DMS79 (cell line): ENCODE measurements at places on chromosomes 13 and 19.
A peak's percentile ranks its signal among the peaks of the same experiment; 100 is the strongest.

DNA sequence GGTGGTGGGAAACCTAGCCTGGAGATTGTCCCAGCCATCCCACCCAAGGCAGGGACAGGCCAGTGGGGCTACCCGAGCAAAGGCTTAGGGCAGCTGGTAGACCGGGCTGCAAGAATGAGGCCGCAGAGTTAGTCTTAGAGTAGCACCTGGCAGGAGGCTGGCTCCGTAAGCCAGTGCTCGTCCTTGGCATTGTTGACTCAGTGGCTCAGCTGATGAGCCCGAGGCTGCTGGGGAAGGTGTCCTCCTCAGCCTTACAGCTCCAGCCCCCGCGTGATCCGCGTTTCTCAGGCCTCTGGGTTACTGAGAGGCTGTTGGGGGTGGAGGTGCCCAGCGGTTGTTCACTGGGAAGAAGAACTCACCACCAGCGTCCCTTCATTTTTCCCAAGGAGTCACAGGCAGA, 24.7 kb downstream of the PPP1R37 start:
- DNase-seq = no peak

DNA sequence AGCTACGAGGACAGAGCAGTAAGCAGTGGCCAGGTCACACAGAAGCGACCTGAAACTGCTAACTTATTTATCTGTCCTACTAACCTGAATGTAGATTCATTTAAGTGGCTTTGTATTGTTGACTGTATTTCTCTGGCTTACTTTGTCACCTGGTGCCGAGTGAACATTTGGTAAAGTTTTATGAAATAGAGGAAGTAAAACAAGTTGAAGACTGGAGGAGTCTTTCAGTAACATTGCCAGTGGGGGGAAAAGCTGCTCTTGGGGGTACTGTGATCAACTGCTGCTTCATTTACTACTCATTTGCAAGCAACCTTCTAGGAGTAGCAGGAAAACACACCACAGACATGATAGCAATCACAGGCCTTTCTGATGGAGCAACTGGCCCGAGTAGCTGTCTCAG, 615.0 kb downstream of the FGF9 start:
- DNase-seq = no peak

DNA sequence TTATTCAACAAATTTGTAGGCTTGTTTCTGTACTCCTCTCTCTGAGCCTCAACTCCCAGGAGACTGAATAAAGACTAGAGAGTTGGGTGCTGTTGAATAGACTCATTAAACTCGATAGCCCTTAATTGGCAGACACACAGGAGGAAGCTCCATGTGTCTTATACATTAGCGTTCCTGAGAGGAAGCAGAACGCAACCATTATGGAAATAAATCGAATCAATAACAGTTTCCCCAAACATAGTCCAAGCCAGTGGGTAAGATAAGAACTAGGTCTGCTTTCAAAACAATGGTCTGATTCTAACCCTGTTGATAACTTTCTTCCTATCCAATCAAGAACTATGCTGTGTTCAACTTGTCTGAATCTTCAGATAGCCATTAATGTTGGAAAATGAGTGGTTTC, 118.1 kb upstream of the FNDC3A start:
- no peak for DNase-seq

GRCh38 chr13:79779761-79780160, 298.8 kb downstream of the NDFIP2 start:
- no peak for DNase-seq

DNA sequence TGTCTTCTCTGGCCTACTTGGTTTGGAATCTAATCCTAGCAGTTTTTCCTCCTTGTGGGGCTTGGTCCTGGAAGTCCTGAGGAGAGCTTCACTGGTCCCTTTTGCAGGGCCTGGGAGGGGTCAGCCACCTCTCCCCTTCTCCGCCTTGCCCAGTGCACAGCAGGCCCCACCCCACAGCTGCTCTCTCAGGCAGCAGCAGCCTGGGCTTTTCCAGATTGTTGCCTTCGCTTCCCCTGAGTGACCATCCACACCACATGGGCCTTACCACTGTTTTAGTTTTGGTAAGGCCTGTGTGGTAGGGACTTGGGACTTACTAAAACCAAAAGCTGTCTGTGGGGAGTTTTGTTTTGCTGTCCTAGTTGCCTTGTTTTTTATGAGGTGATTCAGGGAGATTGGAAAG, 11.5 kb downstream of the MPHOSPH8 start:
- no peak for DNase-seq

DNA sequence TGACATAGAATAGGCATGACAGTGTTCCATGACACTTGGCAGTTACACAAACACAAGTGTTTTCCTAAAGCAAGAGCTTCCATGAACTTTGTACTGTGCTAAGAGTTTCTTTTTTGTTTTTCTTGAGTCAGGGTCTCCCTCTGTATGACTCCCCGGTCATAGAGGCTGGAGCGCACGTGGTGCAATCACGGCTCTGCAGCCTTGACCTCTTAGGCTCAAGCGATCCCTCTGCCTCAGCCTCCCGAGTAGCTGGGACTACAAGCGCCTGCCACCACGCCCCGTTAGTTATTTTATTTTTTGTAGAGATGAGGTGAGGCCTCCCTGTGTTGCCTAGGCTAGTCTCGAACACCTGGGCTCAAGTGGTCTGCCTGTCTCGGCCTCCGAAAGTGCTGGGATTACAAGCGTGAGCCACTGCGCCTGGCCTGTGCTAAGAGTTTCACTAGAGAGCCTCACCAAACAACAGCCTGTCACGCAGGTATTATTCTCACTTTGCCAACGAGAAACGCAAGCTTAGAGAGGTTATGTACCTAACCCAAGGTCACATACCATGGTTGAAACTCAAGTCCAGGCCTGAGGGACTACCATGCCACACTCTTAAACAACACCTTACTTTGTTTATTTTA, 355.9 kb downstream of the KLF12 start:
- no peak for DNase-seq

- no peak for DNase-seq
Measured at GRCh38 chr13:98310485-98311199, 133.6 kb upstream of the RNF113B start.

GRCh38 chr13:46526740-46527139, 26.2 kb upstream of the LRCH1 start:
- DNase-seq = peak; percentile 50

- DNase-seq = no peak
Measured at GRCh38 chr13:95874286-95874685, 178.9 kb downstream of the UGGT2 start.

GRCh38 chr13:73816702-73817101, 317.5 kb downstream of the KLF12 start:
- DNase-seq = no peak

DNA sequence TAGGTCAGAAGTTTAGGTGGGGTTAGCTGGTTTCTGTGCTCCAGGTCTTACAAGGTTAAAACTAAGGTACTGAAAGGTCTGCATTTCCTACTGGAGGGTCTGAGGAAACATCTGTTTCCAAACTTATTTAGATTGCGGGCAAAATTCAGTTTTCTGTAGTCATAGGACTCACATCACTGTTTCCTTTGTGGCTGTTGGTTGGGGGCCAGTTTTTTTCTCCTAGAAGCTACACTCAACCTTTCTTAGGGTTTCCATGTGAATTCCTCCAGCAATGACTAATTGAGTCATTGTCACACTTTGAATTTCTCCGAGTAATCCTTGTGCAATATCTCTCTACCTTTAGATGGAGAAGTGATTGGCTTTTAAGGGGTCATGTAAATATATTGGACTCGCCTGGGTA, 773.4 kb upstream of the SLITRK1 start:
- DNase-seq = no peak

- no peak for DNase-seq
Measured at GRCh38 chr19:5397804-5398692, 57.2 kb upstream of the ZNRF4 start.

GRCh38 chr13:77781808-77782207, 84.3 kb downstream of the SLAIN1 start:
- no peak for DNase-seq

GRCh38 chr19:46186101-46186716, 38.2 kb downstream of the IGFL2 start:
- no peak for DNase-seq

GRCh38 chr13:35984776-35985453, 146.3 kb downstream of the DCLK1 start:
- peak; percentile 16 for DNase-seq

DNA sequence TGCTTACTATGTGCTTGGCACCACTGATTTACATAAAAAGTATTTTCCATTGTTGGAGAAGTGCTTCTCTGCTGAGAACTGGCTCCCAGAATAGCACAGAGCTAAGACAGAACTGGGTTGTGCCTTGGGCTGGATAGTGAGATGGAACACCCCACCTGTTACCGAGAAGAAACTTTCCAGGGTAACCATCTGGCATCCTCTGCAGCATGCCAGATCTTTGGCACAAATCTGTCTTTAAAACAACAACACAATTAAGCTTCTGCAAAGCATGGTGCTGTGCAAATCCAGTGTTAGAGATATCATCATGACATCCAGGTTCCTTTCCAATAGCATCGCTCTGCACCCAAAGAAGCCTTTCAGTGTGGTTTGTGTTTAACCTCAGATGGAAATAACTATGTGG, 202.5 kb upstream of the RFC3 start:
- DNase-seq = no peak

GRCh38 chr13:38566519-38566918, 120.4 kb upstream of the FREM2 start:
- no peak for DNase-seq
